NCI-H774 (cell line): ENCODE measurements at places on chromosomes 13 and 19.

- no peak for DNase-seq
These were observed 7.6 kb upstream of the ERFL start for GRCh38 chr19:41935760-41936415.

- DNase-seq = no peak
These were observed 48.4 kb downstream of the CAB39L start for GRCh38 chr13:49395451-49395865.

DNA sequence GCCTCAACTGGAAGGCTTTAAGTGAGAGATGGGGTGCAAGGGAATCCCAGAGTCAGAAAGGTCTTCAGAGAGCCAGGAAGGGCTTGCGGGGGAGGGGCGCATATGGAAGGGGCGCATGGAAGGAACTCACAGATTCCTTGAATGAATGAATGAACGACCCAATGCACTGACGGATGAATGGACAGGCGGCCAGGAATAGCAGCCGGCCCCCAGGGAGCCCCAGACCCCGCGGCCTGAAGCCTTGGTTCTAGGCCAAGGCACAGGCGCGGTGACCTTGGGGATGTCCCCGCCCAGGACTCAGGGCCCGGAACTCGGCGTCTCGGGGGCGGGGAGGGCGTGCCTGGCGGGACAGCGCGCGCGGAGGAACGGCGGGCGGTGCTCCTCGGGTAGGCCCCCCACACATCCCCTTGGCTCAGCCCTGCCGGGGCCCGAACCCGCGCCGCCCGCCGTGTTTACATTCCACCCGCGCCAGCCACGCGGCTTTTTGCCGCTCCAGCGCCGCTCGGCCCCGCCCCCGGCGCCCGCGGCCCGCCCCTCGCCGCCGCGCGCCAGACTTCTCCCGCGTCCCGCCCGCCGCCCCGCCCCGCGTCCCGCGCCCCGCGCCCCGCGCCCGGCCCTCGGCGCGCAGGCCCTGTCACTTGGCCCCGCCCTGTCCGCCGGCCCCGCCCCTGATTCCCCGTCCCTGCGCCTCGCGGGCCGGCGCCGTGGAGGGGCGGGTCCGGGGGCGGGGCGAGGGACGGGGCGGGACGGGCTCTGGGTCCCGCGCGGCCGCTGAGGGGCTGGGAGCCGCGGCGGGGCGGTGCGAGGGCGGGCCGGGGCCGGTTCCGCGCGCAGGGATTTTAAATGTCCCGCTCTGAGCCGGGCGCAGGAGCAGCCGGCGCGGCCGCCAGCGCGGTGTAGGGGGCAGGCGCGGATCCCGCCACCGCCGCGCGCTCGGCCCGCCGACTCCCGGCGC is at the start of gene CCNE1:
CCNE1 (plus strand) TSS at position 867 of the 955 bp plus-strand sequence. CDS start 565 bp downstream, outside the sequence.
- DNase-seq = peak; percentile 80

DNA sequence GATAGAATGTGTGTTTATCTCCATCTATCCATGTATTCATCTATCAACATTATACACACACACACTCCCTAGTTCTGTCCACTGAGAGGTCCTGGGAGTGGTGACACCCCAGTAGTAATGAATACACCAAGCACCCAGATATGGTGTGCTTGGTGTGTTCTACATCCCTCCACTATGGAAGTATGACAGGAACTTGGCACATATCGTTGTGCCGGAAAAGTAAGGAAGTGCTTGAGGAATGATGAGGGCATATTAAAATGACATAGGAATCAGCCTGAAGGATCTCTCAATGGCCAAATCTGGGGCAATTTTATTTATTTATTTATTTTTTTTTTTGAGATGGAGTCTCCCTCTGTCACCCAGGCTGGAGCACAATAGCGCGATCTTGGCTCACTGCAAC is 28.3 kb upstream of the FBXO17 start:
- DNase-seq = no peak
